ENCODE measurements at places on chromosomes 2 and 18.
A peak's percentile ranks its signal among the peaks of the same experiment; 100 is the strongest.

- DNase-seq = no peak
Measured at GRCh38 chr18:47745227-47745626, 185.2 kb downstream of the SMAD2 start.

GRCh38 chr2:156321243-156321904 is 11.1 kb downstream of the NR4A2 start:
- DNase-seq = no peak

DNA sequence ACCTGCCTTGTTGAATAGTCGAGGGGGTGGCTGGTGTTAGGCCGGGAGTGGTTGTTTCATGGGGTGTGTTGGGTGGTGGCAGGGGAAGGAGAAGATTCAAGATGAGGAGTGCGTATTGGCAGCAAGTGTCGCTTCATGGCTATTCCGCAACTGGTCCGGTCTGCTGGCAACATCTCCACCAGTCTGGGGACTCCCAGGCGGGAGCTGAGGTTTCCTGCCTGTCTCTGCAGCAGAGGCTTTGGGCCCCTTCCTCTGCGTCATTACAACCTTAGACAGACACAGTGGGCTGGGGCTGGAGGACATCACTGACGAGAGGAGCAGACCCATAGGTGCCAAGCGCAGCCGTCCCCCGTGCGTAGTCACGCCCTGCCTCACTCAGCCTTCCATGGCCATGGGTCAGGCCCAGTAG is 64.0 kb upstream of the MCFD2 start:
- peak; percentile 70 for DNase-seq

GRCh38 chr2:32925976-32926707 is 20.6 kb upstream of the LTBP1 start:
- no peak for DNase-seq

- no peak for DNase-seq
Measured at GRCh38 chr18:34514238-34514637, 195.9 kb upstream of the DTNA start.
